Cerebellum (tissue), 4 donors: ENCODE measurements at places on chromosomes 16 and 17.

DNA sequence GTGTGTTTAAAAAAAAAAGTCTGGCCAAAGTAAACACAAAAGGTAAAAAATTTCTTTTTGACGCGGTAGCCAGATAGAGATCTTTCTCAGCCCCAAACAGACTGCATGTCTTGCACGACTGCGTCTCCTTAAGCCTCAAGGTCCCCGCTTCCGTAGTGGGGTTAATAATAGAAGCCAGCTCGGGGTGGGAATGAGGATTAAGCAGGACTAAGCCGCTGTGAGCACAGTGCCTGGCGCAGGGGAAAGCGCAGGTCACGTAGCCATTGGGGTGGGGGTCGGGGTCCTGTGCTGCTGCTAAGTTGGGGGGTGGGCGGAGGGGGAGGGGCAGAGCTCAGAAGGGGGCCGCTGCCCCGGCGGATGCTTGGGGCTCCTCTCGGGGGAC, 521 bp downstream of the GGA2 start:
- peak; percentile 40 for DNase-seq

- no peak for DNase-seq
These were observed 156.1 kb downstream of the PMP22 start for GRCh38 chr17:15108992-15109391.

- no peak for DNase-seq
These were observed 3.9 kb downstream of the USP10 start for GRCh38 chr16:84703681-84704080.

GRCh38 chr17:9875441-9875840, 29.6 kb downstream of the RCVRN start:
- DNase-seq, result no peak

GRCh38 chr16:4847774-4848587, 700 bp downstream of the UBN1 start:
- DNase-seq, result no peak

DNA sequence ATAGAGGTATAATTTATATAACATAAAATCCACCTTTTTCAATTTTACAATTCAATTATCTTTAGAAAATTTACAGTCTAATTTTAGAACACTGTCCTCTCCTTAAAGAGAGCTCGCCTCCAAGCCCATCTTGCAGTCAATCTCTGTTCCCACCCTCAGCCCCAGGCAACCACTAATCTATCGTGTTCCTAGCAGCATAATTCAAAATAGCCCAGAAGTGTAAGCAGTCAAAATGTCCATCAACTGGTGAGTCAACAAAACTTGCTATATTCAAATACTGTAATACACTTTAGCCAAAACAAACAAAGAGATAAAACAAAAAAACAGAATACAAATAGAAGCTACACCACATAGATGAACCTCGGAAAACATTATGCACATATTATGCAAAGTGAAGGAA, 1006.8 kb upstream of the EEF2KMT start:
- no peak for DNase-seq

GRCh38 chr16:90001761-90002503, 17.3 kb downstream of the DBNDD1 start:
- no peak for DNase-seq

- DNase-seq, result no peak
These were observed 118.2 kb downstream of the CDH11 start for GRCh38 chr16:65003621-65004020.

DNA sequence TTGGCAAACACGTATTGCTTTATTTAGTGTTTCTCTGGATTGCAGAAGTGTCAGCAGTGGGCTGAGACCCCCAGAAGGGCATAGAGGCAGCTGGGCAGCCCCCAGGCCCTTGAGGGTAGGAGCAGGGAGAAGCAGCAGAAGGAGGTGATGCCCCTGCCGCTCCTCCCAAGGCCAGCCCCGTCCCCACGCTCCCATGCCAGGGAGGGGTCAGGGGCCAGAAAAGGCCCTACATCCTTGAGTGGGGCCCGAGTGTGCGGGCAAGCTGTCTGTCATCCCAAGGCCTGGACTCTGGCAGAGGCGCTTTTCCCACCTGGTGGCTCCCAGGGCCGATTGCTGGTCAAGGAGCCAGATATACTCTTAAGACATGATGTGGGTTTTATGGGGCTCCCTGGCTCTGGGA, 8.2 kb upstream of the CRK start:
- DNase-seq, result no peak

DNA sequence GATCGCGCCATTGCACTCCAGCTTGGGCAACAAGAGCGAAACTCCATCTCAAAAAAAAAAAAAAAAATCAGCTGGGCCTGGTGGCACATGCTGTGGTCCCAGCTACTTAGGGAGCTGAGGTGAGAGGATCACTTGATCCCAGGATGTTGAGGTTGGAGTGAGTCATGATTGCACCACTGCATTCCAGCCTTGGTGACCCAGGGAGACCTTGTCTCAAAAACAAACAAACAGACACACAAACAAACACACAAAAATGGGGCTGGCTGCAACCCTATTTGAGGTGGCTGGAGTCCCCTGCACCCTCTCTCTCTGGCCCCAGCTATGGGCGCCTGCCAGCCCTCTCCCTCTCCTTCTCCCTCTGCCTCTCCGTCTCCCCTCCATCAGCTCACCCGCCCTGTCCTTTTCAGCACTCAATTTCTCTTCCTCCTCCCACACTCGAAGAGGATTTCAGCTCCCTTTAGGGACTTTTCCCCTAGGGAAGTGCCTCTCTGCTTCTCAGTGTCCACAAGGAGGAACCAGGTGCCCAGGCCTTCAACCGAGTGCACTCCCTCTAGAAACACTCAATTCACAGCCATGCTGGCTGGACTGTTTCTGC, 17.5 kb upstream of the TFAP4 start:
- DNase-seq, result no peak

GRCh38 chr16:67884-68789, 4.3 kb downstream of the RHBDF1 start:
- no peak for DNase-seq

DNA sequence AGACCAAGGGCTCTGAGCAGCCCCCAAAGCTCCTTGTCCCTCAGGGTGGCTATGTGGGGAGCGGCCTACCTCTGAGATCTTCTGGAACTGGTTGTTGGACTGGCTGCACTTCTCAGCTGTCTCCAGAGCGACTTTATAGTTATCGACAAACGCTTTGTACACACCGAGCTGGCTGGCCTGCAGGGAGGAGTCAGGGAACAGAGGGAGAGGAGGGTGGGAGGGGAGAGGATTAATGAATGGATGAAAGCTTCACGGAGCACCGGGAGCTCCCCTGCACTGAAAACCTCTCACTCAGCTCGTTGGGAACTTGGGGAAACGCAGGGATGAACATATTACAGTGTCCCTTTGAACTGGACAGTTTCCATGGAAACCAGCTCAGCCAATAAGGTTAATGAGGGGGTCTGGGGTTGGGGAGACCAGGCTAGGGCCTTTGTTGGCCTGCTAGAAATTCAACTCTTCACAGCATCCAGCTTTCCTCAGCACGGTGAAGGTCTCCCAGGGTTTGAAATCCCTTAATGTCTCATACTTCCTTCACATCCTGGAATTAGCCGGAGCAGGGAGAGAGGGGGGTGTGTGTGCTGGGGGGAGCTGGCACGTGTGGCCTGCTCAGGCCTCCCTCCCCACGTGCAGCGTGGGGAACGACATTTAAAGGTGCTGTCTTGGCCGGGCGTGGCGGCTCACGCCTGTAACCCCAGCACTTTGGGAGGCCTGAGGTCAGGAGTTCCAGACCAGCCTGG, 86.7 kb downstream of the TIMM22 start:
- DNase-seq, result no peak

- DNase-seq, result no peak
These were observed 174.0 kb upstream of the CIBAR2 start for GRCh38 chr16:85286066-85286831.

- peak; percentile 45 for DNase-seq
These were observed 26.0 kb downstream of the MSI2 start for GRCh38 chr17:57282296-57282695.

DNA sequence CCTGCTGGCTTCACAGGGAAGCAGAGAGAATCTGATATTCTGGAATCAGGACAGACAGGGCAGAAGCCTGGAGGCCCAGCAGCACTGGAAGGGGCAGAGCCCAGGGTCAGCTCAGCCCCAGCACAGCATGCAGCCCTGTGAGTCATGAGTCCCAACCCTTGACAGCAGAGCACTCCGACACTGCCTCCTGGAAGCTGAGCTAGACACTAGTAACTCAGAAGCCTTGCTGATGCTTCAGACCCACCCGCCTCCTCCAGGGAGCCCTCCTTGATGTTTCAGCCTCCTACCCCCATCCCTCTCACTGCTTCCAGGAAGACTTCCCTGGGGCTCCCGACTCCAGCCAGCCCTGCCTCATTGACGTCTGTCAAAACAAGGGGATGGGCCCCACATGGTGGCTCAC, 6.9 kb downstream of the CAMKK1 start:
- no peak for DNase-seq

- DNase-seq, result no peak
These were observed 227.1 kb upstream of the ZFHX3 start for GRCh38 chr16:73275024-73275423.

DNA sequence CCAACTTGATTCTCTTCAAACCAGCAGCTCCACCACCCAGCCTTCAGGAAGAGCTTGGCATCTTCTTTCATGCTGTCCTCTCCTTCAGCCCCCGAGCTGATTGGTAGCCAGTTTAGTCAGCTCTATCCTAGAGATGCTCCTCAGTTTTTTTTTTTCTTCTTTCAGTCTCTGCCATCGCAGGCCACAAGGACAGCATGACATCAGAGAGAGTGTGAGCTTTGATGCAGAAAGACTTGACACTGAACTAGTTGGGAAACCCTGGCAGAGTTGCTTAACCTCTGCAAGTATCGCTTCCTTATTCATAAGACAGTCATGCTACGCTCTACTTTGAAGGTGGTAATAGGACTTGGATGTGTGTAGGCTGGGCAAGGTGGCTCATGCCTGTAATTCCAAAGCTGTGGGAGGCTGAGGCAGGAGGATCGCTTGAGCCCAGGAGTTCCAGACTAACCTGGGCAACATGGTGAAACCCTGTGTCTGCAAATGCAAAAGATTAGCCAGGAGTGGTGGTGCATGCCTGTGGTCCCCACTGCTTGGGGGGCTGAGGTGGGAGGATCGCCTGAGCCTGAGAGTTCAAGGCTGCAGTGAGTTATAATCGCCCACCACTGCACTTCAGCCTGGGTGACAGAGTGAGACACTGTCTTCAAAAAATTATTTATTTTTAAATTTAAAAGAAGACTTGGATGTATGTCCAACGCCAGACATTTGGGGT, 2.6 kb downstream of the CD300LB start:
- no peak for DNase-seq

- DNase-seq, result no peak
These were observed 8.8 kb downstream of the NDEL1 start for GRCh38 chr17:8444494-8444893.

DNA sequence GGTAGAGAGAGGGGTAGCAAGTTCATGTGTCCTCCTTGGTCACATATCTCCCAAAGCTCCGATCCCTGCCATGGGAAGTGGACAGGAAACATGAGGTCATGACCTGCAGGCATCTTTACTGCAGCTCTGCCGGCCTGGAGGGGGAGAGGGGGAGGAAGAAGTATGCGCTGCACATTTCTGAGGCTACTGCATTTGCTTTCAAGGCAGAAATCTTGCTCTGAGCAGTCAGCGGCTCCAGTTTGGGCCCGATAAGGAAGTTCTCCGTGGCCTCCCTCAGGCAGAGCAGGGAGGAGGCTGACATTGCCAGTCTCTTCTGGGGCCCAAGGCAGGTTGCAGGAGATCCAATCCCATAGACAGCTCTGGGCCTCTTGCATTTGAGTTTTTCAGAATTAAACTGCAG, 1.5 kb upstream of the NHERF1 start:
- no peak for DNase-seq

- DNase-seq, result no peak
These were observed 63.7 kb upstream of the AKTIP start for GRCh38 chr16:53566552-53567245.

DNA sequence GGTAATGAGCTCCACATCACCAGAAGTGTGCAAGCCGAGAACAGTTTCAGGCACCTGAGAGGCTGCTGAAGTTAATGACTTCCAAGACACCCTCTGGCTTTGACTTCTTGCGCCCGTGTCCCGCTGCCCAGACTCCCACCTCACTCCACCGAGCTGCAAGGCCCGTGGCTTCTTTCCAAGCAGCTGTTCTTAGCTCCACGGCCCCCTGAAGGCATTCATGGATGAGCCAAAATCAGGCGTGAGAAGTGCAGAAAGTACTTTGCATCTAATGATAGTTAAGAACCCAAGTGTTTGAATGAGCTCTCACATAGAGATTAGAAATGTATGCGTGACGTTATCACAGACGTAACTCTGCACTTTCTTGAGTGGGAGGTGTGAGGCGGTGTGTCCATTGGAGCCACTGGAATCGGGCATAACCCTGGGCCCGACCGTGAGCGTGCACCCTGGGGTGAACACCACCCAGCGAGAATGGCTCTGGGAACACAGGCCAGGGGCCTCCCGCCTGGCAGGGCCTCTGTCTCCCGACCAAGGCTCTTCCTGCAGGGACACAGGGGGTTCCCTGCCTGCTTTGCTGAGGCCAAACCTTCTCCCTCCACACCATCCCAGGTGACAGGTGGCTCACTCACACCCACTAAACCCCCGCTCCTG, 11.0 kb downstream of the NPTX1 start:
- no peak for DNase-seq

GRCh38 chr16:70676675-70677498, 9.0 kb downstream of the MTSS2 start:
- DNase-seq, result no peak

DNA sequence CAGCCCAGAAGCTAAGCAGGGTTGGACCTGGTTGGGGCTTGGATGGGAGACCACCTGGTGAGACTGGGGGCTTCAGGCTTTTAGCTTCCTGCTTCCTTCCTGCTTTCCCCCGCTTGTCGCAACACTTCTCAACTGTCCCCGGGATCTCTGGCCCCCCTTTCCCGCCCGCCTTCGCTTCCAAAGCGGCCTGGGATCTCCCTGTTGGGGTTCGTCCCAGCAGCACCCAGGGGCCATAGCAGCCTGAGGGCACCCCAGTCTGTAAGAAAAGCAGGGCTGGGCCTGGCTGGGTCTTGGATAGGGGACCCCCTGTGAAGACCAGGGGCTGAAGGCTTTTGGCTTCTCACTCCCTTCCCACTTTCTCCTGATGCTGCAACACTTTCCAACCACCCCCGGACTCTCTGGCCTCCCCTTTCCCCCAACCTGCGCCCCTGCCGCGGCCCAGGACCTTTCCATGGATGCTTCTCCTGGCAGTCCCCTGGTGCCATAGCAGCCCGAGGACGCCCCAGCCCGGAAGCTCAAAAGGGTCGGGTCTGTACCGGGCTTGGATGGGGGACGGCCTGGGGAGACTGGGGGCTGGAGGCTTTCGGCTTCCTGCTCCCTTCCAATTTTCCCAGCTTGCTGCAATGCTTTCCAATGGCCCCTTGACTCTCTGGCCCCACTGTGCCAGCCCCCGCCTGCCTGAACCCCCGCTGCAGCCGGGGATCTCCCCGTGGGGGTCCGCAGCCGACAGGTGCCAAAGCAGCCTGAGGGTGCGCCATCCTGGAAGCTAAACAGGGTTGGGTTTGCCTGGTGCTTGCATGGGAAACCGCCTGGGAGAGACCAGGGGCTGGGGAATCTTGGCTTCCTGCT, 2276.2 kb downstream of the TP53TG3F start:
- no peak for DNase-seq
